ENCODE measurements at places on chromosomes 11 and 22. TPM values are rescaled to one million over a fixed set of nuclear protein-coding genes. Genes with fewer than 3 reads are reported as not detected.

DNA sequence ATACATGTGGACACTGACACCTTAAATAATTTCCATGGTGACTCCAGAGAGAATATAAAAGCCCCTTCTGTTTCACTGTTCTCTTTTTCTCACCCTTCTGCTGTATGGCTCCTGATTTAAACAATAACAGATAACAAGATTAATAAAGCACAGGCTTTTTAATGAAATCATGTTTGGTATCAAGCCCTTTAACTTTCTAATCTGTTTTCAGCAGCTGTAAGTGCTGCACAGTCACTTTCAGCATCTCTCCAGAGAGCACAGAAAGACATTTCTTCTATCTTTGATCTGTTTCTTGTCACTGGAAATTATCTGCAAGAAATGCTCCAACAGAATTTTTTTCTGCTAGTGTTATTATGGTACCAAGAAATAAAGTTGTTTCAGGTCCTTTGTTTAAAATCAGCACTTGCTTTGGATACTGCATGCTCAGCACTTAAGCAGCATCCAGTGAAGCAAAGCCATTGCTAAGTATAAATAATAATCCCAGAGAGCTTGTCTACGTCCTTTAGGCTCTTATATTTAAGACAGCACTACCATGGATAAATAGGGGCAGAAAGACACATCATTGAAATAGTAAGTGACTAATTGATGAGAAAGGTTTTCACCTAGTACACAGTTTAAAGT, 134.2 kb upstream of the CARD18 start:
- H3K4me3 ChIP-seq = no peak overlapping the region
- no peak overlapping the region for H3K27ac ChIP-seq
- no peaks in the 10 kb centered on the region for H3K4me1 ChIP-seq

GRCh38 chr22:49761836-49762235, 65.8 kb downstream of the BRD1 start:
- H3K4me1 ChIP-seq = no peaks in the 10 kb centered on the region
- no peak overlapping the region for H3K27ac ChIP-seq
- no peaks in the 10 kb centered on the region for H3K27me3 ChIP-seq
- no peak overlapping the region for H3K4me3 ChIP-seq
- H3K36me3 ChIP-seq = no peaks in the 10 kb centered on the region
- no peak for DNase-seq

- no peaks in the 10 kb centered on the region for H3K4me1 ChIP-seq
- DNase-seq = no peak
- H3K27me3 ChIP-seq = no peaks in the 10 kb centered on the region
- H3K4me3 ChIP-seq = no peak overlapping the region
Measured at GRCh38 chr11:93689240-93689639, 27.8 kb downstream of the CEP295 start.

GRCh38 chr11:103344886-103345285, 235.7 kb downstream of the DYNC2H1 start:
- no peak overlapping the region for H3K4me3 ChIP-seq
- no peaks in the 10 kb centered on the region for H3K36me3 ChIP-seq
- H3K4me1 ChIP-seq = no peaks in the 10 kb centered on the region
- no peaks in the 10 kb centered on the region for H3K27me3 ChIP-seq

DNA sequence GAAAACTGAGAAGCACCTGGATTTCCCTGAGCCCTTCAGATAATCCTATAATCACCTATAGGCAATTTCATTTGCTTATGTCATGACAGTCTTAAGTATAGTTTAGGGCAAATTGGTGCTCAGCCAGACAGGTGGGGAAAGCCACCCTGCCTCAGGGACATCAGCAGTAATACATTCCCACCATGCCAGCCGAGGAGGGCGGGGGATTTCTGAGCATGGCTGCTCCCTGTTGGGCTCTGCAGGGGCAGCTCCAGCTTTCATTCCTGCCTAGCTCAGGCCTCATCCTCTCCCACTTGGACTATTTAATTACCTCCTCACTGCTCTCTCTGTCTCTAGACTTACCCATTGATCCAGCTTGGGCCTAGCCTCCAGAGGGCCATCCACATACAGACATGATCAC, 9.0 kb upstream of the DRD2 start:
- H3K4me3 ChIP-seq = no peak overlapping the region
- H3K36me3 ChIP-seq = no peaks in the 10 kb centered on the region
- H3K27me3 ChIP-seq = no peaks in the 10 kb centered on the region
- no peaks in the 10 kb centered on the region for H3K4me1 ChIP-seq
- no peak overlapping the region for H3K27ac ChIP-seq

ART5 gene
- total RNA-seq = 1.7 TPM

DDIAS gene
- total RNA-seq = 2.1 TPM

Data from lung (tissue), 17 donors.